ELR (cell line): ENCODE measurements at places on chromosomes 5 and 9.

DNA sequence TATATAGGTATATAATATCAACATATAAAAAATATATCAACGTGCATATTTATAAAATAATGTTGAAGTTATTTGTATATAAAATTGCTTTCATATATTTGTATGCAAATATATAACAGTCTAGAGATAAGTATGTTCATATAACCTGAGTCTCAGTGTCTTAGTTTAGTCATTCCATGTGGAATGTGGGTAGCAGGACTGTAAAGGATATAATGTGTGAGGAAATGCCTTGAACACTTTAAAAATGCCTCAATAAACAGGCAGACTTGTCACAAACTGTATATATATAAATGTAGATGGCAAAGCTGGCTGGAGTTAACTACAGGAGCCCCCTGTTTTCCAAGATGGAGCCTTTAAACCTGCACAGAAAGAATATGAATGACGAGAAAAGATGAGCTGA is 48.4 kb downstream of the CCDC125 start:
- DNase-seq, result no peak

DNA sequence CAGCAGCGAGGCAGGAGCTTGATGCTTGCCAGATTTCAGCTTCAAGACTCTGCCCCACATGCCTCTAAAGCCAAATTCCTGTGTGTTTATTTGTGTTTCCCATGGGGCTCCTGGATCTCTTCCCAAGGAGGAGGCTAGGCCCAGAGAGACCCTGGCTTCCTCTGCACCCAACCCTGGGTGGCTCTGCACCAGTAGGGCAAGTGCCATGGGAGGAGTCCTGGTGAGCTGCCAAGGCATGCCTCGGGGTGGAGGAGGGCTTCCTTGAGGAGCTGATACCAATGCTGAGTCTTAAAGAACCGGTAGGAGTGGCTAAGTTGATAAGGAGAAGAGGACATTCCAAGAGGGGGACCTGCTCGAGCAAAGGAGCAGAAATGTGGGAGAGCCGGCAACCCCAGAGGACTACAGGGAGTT is 6.8 kb upstream of the TIFAB start:
- no peak for DNase-seq

DNA sequence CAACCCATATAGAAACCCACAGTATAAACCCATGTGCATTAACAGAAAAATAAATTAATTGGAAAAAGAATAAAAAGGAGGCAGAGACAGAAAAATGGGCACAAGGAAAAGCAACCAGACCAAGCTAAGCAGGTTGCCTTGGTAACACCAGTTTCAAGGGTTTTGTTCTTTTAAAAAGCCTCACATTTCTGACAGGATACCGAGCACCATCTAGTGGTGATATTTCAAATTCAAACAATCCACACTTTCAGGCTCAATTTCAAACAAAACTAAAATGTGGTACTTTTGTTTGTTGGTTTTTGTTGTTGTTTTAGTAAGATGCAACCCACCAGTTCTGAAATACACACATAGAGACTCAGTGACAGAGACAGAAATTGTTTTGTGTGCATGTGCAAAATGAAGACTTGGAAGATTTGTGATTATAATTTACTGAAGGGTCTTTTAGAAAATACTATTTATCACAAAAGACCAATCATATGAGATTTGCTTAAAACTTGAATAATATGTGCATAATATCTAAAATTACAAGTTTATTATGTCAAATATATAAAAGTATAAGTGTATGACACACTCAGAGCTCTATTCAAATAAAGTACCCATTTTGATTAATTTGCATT is 318.2 kb downstream of the SLCO4C1 start:
- peak; percentile 52 for DNase-seq

DNA sequence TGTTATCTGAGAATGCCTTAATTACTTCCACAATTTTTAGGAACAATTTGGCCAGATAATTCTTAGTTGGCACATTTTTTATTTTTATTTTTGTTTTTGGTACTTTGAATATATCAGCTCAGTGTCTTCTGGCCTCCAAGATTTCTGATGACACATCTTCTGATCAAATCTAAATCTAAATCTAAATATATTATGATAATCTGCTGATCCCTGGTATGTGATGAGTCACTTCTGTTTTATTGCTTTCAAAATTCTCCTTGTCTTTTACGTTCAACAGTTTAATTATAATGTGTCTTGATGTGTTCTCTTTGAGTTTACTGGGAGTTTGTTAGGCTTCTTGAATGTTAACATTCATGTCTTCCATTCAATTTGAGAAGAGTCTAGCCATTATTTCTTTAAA is 436.8 kb downstream of the CDH9 start:
- DNase-seq, result peak; percentile 2

GRCh38 chr5:25339541-25339940 is 694.8 kb upstream of the CDH10 start:
- DNase-seq, result no peak

DNA sequence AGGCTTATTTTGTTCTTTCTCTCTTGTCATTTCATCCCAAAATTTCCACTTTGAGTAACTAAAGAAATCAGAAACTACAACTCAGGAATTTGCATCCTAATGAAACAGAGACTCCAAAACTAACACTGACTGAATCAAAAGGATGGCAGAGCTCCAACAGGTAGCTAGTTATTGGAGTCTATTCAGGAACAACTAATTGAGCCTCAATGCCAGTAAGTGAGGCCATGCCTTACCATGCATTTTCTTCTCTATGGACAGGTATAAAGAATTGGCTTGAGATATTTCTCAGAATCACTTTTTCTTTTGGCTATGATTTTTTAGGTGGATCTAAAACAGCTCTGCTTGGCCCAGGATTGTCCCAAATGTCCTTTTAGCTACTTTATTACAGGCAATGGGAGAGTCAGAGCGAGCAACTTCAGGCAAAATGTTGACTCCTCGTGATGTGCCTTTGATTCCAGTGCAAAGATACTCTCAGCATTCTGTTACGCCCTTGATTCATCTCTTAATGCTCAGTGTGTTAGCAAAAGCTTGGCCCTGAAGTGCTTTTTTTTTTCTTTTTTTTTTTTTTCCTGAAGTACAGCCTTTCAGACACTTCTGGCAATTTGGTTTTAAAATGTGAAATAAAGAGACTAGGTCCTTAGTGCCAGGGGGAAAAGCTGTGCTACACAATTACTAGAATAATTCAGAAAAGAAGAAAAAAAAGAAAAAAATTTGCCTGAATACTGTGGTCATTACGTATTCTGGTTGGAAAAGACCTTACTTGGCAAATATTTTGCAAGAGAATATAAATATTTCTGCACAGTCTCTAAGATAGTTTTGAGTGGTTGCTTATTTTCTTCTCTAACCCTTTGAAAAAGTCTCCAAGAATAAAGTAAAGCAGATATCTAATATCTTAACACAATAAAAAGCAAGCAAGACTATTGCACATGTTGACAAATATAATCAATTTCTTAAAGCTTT is 423.7 kb downstream of the ANXA1 start:
- DNase-seq, result no peak

GRCh38 chr5:89445106-89445745 is 562.2 kb upstream of the MEF2C start:
- no peak for DNase-seq

- DNase-seq, result peak; percentile 85
Measured at GRCh38 chr5:76766746-76767145, 50.8 kb downstream of the F2R start.

GRCh38 chr5:148816357-148816756 is 10.1 kb upstream of the ADRB2 start:
- no peak for DNase-seq

DNA sequence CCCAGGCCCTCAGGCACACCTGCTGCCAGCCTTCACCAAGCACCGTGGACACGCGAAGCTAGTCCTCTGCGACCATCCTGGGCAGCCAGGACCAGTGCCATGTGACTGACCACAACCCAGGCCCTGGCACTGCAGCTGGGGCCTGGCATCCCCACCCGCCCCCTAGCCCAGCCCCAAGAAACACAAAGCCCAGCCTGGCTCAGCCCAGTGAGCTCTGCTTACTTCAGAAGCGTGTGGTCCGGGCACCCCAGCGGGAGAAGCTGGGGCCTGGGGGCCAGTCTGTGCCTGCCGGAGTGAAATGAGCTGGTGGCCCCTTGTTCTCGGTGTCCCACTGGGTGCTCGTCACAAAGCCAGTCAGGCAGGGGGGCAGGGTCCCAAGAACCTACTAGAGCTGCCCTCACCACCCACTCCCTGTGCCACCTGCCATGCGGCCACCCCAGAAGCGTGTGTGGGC is 87.9 kb downstream of the KCNT1 start:
- no peak for DNase-seq

- DNase-seq, result no peak
Measured at GRCh38 chr5:180824630-180825476, 22.2 kb upstream of the MGAT1 start.

DNA sequence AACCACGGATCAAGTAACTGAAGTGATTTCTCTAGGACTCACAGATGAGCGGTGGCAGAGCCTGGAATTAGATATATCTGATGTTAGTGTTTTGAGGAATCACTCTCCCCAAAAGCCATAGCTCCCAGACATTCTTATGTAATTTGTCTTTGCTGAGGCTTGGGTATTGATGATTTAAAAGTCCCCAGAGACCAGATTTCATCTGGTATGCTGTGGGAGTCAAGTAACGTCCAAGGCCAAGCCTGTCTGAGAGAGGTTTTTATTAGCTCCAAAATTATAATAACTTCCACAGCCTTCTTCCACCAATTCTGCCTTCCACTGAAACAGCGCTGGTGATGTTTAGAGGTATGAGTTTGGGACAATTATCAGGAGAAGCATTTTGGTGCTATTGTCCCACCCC is 21.3 kb upstream of the KCNIP1 start:
- no peak for DNase-seq

DNA sequence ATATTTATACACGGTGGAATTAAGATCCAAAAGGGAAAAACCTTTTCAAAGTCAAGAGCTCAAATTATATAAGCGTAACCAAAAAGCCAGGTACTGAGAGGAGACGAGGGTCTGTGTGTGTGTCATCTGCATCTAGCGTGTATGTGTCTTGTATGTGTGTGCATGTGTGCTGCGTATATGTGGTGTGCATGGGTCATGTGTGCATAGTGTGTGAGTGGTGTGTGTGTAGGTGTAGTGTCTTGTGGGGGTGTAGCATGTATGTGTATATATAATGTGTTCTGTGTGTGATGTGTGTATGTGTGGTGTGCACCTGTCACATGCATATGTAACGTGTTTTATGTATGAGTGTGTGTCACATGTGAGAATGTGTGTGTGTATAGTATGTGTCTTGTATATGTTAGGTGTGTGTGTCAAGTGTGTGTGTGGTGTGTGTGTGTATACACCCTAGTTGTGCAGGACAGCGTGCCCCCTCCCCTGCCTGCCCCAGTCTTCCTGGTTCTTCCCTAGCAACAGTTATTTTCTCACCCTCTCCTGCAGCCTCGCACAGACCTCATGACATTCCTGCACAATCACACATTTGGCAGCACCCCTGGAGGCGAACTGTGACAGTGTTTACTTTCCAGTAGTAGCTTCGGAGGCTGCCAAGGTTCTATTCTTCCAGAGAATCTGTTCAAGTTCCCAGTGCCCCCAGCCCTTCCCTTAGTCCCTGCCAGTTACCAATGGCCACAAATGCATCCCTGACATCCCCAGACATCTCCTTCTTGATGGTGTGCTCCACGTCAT is 27.1 kb upstream of the TNIP1 start:
- DNase-seq, result no peak

GRCh38 chr5:126613941-126614592 is 13.3 kb downstream of the PHAX start:
- DNase-seq, result no peak

- no peak for DNase-seq
Measured at GRCh38 chr9:7760014-7760415, 39.6 kb downstream of the DMAC1 start.

- DNase-seq, result no peak
Measured at GRCh38 chr9:127118597-127119319, 3.7 kb downstream of the ANGPTL2 start.

- DNase-seq, result peak; percentile 4
Measured at GRCh38 chr9:92988215-92988768, 41.0 kb downstream of the FGD3 start.

DNA sequence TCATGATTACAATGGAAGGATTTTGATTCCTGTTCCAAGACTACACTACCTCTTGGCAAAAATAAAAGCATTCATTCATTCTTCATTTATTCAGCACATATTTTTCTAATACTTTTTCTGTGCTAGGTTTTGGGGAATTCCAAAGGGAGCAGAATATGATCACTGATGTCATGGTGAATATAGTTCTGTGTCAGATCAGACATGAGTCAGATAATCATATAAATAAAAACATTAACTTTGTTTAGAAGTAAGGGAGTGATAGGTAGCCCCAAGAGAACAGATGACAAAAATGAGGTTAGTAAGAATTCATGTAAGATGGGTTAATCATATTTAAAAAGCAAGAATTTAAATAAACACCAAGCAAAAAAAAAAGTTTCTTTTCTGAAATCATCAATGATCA is 94.1 kb upstream of the RANBP6 start:
- DNase-seq, result peak; percentile 64

DNA sequence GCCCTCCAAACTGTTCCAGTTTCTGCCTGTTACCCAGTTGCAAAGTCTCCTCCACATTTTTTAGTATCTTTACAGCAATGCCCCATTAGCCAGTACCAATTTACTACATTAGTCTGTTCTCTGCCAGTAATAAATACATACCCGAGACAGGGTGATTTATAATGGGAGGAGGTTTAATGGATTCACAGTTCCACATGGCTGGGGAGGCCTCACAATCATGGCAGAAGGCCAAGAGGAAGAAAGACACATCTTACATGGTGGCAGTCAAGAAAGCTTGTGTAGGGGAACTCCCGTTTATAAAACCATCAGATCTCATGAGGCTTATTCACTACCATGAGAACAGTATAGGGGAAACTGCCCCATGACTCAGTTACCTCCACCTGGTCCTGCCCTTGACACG is 600.7 kb upstream of the CDH6 start:
- no peak for DNase-seq

DNA sequence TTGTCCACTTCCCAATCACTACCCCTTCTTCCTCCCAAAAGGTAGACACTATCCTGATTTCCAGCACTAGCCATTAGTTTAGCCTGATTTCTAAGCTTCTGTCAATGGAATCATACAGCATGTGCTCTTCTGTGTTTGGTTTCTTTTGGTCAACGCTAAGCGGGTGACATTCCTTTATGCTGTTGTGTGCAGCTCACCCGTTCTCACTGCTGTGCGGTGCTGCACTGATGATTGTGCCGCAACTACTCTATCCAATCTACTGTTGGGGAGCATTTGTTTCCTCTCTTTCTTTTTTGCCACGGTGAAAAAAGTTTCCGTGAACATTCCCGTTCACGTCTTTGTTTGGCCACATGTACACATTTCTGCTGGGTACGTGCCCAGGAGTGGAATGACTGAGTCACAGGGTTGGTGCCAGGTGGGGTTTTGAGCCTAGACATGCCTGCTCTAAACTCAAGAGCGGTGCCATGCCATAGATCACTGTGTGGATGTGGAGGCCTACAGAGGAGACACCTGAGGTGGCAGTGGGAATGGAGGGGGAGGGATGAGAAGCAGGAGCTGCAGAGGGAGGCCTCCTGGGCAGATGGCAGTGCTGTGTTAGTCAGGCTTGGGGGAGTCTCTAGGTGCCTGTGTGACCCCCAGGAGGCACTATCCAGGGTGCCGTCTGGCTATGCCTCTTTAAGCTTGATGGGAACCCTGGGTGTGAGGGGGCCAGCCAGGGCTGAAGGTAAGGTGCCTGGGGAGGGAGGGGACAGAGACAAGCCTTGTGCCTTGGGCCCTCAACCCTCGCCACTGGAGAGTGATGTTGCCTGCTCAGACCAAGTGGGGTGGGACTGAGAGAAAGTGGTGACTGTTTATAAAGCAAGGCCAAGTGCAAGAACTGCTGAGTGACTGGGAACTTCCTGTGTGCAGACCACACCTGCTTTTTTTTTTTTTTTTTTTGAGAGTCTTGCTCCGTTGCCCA is 11.4 kb upstream of the ANKRD33B start:
- DNase-seq, result peak; percentile 61
